ENCODE measurements at places on chromosomes 13 and 19.

GRCh38 chr13:50094615-50095293 lies 79.5 kb downstream of the KCNRG start:
- no peak for DNase-seq

GRCh38 chr13:96687191-96687590 lies 307.1 kb downstream of the OXGR1 start:
- no peak for DNase-seq

DNA sequence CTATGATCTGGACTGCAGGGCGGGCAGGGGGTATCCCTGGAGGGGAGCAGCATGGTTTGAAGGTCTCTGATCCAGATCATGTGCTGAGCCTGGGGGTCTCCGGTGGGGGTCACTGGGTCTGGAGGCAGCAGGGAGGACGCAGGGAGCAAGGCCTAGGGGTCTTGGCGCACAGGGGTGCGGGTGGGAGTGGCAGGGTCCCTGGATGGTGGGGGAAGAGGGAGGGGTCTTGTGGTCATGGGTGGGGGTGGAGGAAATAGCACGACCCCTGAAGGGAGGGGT lies 1.9 kb downstream of the BTBD2 start:
- no peak for DNase-seq

- no peak for DNase-seq
These were observed 15.9 kb downstream of the MLLT1 start for GRCh38 chr19:6263735-6264444.

GRCh38 chr13:21010621-21011020 lies 50.8 kb downstream of the LATS2 start:
- DNase-seq = no peak

DNA sequence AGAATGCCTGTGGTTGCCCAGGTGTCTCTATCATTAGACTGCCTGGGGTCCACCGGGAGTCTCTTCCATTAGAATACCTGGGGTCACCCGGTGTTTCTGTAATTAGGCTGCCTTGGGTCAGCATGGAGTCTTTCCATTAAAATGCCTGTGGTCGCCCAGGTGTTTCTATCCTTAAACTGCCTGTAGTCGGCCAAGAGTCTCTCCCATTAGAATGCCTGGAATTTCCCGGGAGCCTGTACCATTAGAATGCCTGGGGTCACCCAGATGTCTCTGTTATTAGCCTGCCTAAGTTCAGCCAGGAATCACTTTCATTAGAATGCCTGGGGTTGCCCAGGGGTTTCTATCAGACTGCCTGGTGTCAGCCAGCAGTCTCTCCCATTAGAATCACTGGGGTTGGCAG lies 1492.8 kb downstream of the UQCRFS1 start:
- DNase-seq = no peak

DNA sequence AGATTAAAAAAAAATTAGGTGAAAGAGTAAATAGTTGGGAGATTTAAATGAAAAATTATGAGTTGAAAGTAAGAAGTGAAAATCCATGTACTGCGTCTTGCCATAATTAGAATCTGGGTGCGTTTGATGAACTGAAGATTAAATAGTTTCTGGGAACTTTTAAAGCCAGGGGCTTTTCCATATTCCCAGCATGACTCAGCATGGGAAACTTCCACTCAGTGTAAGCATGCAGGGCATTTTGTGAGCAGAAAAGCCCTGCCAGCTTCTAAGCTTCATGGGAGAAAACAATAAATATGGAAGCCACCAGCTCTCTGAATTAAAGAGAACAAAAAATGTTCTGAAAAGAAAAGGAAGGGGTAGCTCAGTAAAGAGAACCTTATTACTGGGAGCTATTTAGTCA lies 62.0 kb upstream of the EDNRB start:
- no peak for DNase-seq

- DNase-seq = no peak
These were observed 1.9 kb upstream of the YJEFN3 start for GRCh38 chr19:19526581-19527370.

GRCh38 chr13:23418776-23419683 lies 14.5 kb downstream of the SACS start:
- no peak for DNase-seq

DNA sequence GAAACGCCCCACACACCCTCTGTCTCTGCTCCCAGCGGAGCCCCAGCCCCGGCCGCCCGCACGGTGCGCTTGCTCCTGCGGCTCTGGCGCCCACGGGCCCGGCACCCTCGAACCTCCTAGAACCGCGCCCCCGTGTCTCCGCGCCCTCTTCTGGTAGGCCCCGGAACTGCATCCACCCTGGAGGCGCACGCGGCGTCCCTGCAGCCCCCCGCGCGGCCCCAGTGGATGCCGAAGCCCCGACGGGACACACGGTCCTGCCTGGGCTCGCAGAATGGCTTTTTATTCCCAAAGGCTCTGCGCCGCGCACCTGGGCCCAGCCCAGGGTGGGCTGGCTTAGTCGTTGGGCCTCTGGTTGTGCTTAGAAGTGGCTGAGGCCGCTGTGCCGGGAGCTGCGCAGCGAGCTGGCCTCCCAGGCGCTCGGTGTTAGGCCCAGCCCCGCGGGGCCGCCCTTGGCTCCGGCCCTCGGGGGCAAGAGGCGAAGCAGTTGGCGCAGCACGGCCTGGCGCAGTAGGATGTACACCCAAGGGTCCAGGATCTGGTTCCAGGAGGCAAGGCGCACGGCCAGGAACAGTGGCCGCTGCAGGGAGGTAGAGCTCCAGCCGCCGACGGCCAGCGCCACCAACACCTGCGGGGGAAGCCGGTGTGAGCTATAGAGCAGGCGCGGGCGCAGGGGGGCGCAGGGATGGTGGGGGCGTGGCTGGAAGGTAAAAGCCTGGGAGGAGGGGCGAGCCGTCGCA lies 2.8 kb downstream of the PTGER1 start:
- DNase-seq = peak; percentile 77

GRCh38 chr19:19460761-19461265 lies 54.5 kb downstream of the TSSK6 start:
- peak; percentile 24 for DNase-seq

GRCh38 chr19:41933693-41934426 lies 5.6 kb upstream of the ERFL start:
- no peak for DNase-seq

DNA sequence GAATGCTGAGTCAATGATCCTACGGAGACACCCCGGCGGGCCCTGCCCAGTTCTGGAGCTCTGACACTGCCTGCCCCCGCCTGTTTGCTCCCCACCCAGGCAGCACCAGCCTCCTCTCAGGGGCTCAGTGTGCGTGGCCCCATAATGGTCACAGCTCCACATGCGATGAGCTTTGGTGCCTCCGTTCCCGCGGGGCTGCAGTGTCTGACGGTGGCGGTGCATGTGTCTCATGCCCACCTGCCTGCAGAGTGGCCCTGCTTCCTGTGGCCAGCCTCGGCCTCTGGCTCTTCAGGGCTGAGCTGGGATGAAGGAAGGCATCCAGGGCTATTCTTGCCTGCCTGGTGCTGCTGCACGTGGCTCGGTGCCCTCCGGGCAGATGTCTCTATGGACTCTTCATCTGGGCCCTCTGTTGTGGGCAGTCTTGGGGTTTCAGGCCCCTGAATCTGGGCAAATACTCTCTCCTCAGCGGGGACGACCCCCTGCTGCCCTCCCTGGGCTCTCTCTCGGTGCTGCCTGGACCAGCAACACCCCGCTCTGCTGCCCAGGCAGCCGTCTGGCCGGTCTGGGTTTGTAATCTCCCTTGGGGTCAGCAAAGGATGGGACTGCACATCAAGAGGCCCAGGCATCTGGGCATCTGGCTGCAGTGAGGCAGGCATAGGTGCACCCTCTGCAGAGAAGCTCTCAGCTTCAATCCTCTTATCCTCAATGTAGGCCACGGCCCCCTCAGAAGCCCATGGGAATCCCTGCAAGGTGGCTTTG lies 19.3 kb upstream of the TMEM255B start:
- DNase-seq = no peak

- no peak for DNase-seq
These were observed 375.9 kb downstream of the EFNB2 start for GRCh38 chr13:106159295-106160195.

DNA sequence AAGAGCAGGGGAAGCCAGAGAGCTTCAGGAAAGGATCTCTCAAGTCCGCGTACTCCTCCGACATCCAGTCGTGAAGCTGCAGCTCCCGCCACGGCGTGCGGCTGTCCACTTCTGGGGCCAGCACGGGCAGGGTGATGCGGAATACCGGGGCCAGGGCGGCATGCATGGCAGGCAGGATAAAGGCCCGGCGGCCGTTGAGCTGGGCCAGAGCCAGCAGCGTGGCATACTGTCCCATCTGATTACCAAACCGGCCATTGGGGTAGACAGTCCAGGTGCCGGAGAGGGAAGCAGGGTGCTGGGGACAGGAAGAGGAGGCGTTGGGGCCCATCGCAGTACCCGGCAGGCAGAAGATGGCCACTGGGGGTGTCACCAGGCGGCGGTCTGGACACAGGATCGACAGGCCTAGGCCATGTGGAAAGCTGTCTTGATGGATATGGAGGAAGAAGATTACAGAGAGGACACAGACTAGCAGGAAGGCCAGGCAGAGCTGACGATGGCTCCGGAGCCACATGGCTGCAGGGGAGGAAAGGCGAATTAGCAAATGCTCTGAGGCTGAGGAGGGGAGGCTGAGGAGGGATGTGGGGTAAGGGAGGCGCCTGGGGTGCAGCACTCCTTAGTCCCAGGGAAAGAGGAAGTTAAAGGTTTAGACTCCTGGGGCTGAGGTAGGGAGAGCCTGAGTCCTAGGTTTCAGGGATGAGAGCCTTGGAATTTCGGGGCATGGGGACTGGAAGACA lies 1.5 kb downstream of the FUT1 start:
- DNase-seq = no peak

DNA sequence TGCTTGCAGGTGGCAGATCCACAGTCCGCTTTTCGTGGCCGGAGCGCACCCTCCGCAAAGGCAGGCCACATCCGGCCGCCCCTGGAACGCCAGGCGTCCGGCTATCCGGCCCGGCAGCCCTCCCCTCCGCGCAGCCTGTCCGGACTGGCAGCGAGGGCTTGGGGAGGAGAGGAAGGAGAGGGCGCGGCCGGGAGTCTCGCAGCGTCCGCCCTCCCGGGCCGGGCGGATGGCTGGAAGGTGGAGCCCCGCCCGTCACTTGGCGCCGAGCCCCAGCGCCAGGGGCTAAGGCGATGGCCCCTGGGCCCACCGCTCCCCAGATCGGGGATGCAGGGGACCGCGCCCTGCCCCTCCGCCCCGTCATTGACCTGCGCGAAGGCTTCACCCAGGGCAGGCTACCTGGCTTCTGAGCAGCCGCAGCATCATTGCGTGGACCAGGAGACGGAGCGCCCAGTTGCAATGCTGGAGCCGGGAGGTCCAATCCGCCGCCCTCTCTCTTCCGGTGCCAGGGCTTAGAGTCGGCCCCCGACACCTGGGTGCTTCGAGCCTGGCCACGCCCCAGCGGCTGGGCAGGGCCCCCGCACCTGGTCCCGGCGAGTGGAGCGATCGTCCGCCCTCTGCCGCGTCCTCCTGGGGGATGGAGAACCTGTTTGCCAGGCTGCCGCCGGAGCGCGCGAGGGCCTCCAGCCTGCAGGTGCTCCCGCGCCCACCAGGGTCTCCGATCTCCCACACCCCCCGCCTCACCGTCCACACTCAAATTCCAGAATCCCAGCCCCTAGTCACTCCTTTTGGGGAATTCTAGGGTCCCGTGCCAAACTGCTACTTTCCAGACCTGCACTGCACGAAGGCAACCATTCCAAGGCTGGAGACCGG lies at the start of gene FUT1:
Gene FUT1 (minus strand): TSS at position 146 of the 870 bp plus-strand sequence. CDS start 1,360 bp downstream, outside the sequence.
- no peak for DNase-seq

DNA sequence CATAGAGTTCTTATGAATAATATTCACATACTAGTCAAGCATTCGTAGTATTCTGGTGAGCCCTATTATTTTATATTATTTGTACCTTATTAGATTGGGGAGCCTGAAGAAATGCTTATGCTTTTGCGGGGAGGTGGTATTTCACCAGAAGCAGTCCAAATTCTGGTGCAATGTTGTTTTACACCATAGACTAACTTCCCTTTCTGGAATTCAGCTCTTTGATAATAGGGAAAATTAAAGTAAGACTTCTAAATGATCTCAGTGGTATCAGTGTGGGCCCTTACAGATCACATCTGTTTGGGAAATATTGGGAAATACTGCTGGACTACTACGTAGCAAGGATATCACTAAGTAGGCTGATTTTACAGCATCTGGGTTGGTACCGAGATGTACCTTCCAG lies 34.2 kb downstream of the KCTD12 start:
- no peak for DNase-seq

DNA sequence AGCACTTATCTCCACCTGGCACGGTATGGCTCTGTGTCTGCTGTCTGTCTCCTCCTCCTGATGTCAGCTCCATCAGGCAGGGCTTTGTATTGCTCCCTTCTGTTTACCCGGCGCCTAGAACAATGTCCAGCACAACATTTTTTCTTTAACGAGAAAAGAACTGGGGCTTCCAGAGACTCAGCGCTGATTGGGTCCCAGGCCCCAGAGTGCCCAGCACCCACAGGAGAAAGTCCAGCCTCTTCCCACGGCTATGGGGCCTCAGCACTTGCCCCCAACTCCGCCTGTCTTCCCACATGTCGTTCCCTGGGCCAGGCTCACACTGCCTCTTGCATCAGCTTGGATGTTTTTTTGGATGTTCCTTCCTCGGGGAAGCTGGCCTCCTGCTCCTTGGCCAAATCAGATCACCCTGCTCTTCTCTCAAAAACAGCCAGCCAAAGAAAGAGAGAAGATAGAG lies 6.9 kb downstream of the MYPOP start:
- DNase-seq = no peak

DNA sequence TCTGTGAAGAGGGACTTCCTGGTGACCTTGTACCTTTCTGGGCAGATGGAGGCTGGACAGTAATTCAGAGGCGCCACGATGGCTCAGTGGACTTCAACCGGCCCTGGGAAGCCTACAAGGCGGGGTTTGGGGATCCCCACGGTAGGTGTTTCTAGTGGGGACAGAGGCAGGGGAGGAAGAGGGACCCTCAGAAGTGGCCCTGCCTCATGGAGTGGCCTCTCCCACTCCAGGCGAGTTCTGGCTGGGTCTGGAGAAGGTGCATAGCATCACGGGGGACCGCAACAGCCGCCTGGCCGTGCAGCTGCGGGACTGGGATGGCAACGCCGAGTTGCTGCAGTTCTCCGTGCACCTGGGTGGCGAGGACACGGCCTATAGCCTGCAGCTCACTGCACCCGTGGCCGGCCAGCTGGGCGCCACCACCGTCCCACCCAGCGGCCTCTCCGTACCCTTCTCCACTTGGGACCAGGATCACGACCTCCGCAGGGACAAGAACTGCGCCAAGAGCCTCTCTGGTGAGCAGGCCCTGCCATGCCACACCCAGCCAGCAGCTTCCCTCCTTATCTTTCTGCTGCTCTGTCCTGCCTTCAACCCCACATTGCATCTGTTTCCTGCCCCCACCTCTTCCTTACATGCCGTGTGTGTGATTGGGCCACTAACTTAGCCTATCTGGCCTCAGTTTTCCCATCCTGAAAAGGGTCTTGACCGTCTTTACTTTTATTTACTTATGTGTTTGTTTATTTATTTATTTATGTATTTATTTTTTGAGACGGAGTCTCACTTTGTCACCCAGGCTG lies 7.3 kb downstream of the ANGPTL4 start:
- no peak for DNase-seq

GRCh38 chr19:54573330-54573872 lies at the start of gene LILRA2:
TSS of gene LILRA2 (plus strand) at chr19:54573790. CDS start at chr19:54573879, 89 bp downstream.
- DNase-seq = no peak

GRCh38 chr19:49155005-49155819 lies at the start of gene HRC:
TSS of gene HRC (minus strand) at chr19:49155396. CDS start at chr19:49155237, 159 bp downstream.
- no peak for DNase-seq
